ENCODE measurements at places on chromosomes 13 and 19. TPM values are rescaled to one million over a fixed set of nuclear protein-coding genes. Genes with fewer than 3 reads are reported as not detected.
A peak's percentile ranks its signal among the peaks of the same experiment; 100 is the strongest.

KLK3 gene
- not detected for total RNA-seq

DNA sequence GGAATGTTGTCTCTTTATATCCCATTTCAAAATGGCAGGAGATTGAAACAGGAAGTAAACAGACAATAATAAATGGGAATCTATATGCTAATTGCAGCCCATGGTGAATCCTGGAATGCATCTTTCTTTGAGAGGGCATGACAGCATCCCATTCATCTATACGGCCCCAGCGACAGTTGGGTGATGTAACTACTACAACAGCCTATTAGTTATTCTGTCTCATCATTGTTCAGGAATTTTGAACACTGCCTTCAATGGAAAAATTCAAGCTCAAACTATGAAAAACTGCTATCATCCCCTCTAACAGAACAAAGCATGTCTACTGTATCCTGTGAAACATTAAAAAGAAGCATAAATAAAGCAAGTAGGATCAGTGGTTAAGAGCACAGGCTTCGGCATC lies 262.1 kb downstream of the DCT start:
- DNase-seq: no peak

DNA sequence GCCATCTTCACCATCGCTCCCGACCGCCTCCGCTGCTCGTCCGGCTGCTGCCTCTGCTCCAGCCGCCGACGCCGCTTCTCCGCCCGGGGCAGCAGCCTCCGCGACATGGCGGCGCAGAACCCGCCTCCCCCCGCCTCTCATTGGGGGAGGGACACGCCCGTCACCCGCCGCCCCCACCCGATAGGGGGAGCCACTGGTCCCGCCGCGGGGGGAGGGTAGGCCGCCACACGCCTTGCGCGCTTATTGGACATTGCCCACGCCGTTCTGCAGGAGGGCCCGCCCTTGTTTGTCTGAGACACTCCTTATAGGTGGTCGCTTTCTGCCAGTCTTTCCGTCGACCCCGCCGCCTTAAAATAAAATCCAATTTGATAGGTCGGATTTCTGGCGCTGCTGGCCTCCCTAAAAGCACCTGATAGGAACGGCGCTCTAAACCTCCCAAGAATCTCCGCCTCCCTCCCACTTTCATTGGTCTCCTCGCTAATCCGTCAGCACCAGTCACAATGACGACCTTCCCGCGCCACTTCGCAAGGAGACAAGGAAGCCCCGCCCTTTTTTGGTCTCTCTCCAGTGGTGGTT lies at the start of gene HNRNPL:
Gene HNRNPL, minus strand, starts transcription at position 127 of the 576 bp plus-strand sequence. Its CDS starts 20 bp downstream, at position 107.
- peak; percentile 100 for DNase-seq

ATP8A2 gene
- total RNA-seq: 0.10 TPM

DNA sequence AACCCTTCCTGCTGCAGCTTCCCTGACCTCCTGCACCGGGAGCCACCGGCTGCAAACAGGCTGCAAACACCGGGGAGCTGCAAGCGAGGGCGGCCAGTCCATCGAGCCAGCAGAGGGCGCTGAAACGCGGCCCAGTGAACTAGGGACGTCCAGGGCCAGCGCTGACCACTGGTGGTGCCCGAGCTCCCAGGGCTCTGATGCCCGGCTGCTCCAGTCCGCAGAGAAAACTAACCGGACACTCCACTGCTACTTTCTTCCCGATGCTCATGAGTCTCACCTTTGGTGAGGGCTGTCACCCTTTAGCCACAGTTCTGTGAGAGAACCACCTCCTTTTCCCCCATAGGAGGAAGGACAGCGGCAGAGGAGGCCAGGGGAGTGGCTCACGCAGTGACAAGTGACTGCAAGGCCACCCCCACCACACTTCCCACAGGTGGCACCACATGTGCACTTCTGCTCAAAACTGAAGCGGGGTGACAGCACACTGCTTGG lies 82.8 kb upstream of the MTIF3 start:
- peak; percentile 94 for DNase-seq

DNA sequence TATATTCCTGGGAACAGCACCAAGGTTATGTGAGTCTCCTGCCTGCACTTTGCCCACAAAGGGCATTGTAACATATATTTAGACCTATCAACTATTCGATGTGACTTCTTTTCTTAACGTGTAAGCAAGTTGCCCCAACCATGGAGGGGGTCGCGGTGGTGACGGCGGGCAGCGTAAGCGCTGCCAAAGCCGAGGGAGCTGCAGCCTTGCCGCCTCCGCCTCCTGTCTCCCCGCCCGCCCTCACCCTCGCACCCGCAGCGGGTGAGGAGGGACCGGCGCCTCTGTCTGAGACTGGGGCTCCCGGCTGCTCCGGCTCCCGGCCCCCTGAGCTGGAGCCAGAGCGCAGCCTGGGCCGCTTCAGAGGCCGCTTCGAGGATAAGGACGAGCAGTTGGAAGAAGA lies 59.0 kb downstream of the ZNF676 start:
- no peak for DNase-seq

- no peak for DNase-seq
These were observed 9.8 kb downstream of the EXOSC8 start for GRCh38 chr13:37010424-37010823.

NOVA2 gene
- total RNA-seq: 15.4 TPM

DNA sequence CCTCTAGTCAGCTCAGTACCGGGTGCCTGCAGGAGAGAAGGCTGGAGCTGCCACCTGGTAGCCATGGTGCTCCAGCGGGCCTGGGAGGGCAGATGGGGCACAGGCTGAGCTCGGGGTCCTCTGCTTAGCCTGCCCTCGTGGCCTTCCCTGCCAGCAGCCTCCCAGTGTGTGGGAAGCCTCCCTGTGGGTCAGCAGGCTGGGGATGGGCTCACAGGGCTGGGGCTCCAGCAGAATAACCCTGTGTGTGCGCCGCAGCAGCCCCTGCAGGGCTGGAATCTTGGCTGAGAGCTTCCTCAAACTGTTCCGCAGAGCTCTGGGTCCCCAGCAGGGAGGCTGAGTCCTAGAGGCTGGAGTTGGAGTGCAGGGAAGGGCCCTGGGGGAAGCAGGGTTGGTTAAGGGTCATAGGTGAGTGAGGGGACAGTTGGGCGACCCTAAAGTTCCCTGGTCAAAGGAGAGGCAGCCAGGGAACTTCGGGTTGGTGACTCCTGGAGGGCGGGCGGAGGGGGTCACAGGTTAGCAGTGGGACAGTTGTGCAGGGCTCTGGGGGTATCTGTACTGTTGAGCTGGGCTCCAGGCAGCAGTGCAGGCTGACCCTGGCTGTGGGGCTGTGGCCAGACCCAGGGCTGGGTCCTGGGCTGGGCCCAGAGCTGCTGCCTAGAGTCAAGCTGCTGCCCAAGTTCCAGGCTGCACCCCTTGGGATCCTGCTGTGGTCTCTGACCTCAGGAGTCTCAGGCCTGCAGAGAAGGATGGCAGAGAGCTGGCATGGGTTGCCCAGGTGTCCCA lies 14.0 kb downstream of the ARHGAP33 start:
- DNase-seq: no peak

ADPRHL1 gene
- 2.1 TPM for total RNA-seq

LIG1 gene
- 4.7 TPM for total RNA-seq

POU2F2 gene
- total RNA-seq: 2.7 TPM

- no peak for DNase-seq
These were observed 38.6 kb downstream of the ZNF823 start for GRCh38 chr19:11699931-11700794.

GRCh38 chr13:47521890-47522487 lies 479.1 kb downstream of the SUCLA2 start:
- DNase-seq: no peak

DNA sequence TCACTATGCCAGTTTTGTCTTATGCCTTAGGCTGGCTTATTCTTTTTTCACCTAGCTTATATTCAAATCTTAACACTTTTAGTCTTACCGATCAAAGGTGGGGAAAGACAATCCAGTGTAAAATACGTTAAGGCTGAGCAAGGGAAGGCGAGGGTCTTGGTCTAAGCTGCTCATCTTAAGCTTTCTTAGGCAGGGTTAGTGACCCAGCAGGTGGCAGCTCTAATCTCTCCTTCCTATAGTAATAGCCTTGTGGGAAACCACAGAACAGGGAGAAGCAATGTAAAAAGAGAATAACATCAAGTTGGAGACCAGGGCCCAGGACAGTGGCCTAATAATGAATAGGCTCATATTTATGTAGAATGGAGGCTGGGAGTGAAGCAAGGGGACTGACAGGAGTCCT lies 45.9 kb downstream of the COG3 start:
- no peak for DNase-seq

SIGLEC8 gene
- 0.39 TPM for total RNA-seq

DNA sequence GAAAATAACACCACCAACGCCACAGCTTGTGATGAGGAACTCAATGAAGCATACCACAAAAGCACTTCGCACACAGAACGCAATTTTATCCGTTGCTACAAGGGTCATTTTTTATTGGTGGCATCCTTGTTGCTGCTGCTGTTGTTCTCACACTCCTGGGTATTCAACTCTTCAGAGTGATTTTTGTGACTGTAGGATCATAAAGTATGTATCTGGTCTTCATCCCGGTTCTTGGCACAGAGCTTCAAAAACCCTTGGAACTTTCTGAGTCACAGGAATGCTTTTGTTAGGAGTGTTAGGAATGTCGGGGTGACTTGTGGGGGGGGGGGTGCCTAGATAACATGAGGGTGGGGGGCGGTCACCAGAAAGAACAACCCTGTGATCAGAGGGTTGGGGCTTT lies 108.4 kb downstream of the ZNF557 start:
- no peak for DNase-seq

ARHGAP33 gene
- 2.7 TPM for total RNA-seq

ZNF558 gene
- total RNA-seq: 18.5 TPM

- peak; percentile 60 for DNase-seq
These were observed 4.4 kb upstream of the LILRA5 start for GRCh38 chr19:54317108-54317964.

DNA sequence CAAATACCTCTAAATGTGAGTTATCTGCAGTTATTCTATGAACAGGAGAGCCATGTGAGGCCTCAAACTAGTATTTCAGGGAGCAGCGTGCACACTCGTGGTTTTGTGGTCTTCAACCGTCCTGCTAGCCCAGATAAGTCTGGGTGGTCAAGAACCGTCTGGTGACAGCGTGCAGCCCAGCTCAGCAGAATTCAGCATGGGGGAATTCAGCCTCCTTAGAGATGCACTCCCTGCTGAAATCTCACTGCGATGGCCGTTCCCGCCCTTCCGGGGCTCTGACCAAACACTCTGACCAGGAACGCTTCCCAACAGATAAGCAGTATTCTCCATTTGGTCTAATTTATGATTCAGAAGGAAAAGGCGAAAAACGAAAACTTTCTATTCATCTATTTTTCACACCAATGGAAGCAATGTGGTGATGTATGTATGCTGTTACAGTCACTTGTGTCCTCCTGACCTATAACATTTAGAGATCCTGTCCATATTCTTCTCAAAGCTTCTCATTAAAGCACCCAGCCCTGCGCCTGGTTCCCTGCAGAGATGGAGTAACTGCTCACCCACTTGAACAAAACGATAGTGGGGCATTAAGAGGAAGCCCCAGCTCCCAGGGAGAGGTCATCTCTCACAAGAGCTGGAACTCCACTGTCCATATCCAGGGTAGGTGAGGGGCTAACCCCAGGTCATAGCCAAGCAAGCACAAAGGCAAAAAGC lies 2.9 kb downstream of the ANKRD27 start:
- DNase-seq: no peak

CRX gene
- total RNA-seq: not detected

TNNI3 gene
- not detected for total RNA-seq

GRCh38 chr19:13872695-13873389 lies 4.1 kb upstream of the NANOS3 start:
- no peak for DNase-seq

DNA sequence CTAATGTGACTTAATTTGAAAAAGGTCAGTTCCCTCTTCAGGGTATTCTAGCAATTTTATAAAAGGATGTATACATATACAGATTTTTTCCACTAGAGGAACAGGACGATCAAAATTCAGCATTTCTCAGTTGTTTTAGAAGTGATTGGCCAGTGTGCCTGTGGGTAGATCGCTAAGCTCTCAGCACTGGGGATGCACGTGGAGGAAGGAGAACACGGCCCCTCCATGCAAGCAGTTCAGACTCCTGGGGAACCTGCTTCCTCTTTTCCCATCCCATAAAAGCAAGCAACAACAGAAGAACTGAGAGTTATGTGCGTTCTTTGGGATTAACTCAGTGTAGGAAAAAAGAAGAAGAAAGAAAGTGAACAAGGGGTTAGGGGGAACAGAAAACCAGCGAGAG lies 328.8 kb downstream of the FOXO1 start:
- DNase-seq: no peak

DNA sequence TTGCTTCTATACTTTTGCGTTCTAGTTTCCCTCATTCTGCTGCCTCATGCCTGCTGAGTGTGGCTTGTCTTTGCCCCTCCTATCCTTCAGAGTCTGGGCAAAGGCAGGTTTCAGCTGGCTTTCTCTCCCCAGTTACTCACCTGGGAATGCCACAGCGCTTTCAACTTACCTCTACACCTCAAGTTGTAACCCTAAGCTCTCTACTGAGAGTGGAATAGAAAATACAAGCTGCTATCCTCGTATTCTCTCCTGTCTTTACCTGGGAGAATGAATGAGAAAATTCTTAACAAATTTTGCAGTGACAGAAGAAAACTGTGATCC lies 316.3 kb upstream of the KLF12 start:
- DNase-seq: no peak

NLRP4 gene
- total RNA-seq: not detected

FAM124A gene
- 11.5 TPM for total RNA-seq

DNA sequence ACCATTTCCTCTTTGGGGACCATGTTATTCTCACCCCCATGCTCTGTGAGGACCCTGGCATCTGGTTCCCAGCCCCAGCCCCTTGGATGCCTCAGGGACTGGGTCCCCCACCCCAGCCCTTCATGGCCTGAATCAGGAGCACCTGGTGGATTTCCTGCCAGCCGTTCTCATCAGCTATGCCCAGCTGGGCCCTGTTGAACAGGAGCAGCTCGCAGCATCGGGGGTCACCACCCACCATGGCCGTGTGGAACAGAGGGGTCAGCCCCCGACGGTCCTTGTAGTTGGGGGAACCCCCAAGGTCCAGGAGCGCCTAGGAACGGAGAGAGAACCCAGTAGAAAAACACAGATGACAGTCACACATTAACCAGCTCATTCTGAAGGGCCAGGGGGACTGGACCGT lies 7.8 kb downstream of the SHANK1 start:
- no peak for DNase-seq

- DNase-seq: no peak
These were observed 465.0 kb downstream of the ITGBL1 start for GRCh38 chr13:101917475-101917810.
